Liver (tissue), 10 donors: ENCODE measurements at places on chromosomes 16 and 17. TPM values are rescaled to one million over a fixed set of nuclear protein-coding genes. Genes with fewer than 3 reads are reported as not detected.

ASPA gene
- 0.89 TPM for total RNA-seq

GRCh38 chr17:31553506-31553905 lies 162.0 kb downstream of the RAB11FIP4 start:
- DNase-seq = no peak

DNA sequence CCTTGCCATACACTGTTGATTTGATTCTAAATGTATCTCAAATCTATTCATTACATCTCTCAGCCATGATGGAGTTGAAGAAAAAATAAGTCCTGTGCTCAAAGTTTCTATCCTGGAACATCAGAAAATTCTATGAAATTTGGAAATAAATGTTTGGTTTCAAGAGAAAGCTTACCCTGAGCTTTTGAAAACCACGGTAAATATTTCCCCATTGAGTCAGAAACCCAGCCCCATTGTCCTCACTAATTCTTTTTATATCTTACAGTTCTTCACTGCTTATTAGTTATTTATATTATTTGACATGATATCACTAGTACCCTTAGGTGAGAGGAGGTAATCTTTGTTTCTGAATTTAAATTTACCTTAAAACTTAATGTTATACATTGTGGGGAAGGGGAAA lies 128.5 kb downstream of the MRTFB start:
- DNase-seq = no peak

- DNase-seq = no peak
Observed at GRCh38 chr16:4488499-4488967, 12.3 kb downstream of the HMOX2 start.

DNA sequence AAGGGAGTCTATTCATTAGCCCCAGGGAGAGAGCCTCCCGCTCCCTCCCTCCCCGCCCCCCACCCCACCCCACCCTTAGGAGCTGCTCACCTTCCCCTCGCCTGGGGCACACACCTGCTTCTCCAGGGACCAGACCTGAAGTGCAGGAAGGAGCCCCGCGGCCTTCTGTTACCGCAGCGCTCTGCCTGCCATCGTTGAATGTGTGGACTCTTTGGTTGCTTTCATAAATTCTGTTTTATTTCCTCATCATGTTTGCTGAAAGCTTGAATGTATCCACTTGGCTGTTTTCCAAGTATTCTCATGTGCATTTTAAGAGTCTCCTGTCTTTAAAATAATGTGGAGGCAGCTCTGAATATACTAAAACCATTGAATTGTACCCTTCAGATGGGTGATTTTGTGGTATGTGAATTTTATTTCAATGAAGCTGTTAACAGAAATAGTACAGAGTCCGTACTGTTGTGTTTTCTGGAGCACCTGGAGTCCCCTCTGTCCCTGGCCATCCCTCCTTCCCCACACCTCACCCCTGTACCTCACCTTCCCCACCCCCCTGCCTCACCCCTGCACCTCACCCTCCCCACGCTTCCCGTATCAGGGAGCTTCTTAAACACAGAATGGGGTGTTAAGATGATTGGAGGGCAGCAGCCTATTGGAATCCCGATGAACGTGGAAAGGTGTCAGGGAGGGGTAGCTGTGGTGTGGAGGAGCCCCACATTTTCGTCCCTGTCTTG lies 25.5 kb downstream of the RAB11FIP3 start:
- no peak for DNase-seq

- DNase-seq = no peak
Observed at GRCh38 chr16:72266836-72267235, 94.9 kb upstream of the PMFBP1 start.
